ENCODE measurements at places on chromosomes 5 and 9.

DNA sequence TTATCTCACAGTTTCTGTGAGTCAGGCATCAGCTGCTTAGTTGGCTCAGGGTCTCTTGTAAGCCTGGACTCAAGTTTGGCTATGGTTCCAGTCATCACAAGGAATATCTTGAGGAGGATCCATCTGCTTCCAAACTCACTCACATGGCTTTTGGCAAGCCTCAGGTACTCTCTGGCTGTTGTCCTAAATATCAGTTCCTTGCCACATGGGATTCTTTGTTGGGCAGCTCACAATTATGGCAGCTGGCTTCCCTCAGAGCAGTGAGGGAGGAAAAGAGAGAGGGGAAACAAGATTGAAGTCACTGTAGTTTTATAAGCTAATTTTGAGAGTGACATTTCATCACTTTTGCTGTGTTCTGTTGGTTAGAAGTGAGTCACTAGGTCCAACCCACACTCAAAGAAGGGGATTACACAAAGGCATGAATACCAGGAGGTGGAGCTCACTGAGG, 144.5 kb downstream of the GCNT1 start:
- DNase-seq, result no peak

DNA sequence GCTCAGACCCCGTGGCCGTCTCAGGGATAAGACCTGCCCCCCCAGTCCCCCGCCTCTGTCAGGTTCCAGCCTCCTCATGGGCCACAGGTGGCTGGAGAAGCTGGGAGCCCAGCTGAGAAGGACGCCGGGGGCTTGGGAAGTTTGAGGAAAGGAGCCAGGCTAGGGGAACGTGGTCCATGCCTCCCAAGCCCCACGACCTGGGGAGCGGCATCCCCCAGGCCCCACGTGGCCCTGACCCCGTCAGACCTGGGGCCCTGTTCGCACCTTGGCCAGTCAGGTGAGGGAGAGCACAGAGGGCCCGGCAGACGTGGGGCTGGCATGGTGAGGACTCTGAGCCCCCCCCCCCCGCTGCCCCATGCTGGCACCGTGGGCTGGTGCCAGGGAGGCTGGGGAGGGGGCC, 3.7 kb downstream of the GPSM1 start:
- no peak for DNase-seq

DNA sequence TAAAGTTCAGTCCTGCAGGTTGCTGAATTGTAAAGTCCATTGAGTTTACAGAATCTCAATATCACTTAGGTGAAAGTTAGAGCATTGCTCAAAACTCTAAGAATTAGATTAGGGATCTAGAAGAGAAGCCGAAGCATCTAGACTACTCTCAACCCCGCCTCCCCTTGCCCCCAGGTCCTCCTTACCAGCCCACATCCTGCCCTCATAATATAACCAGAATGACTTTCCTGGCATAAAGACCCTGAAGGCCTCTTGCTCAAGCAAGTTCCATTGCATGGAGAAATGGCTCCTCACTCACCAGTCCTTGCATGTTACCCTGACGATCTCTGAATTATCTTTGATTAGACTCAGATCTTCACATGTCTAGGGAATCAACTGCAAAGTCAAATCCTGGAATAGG, 78.8 kb downstream of the SPATA31C2 start:
- DNase-seq, result no peak

GRCh38 chr9:117771136-117771535, 66.9 kb downstream of the TLR4 start:
- DNase-seq, result no peak

GRCh38 chr9:61673664-61674381, 484.0 kb downstream of the SPATA31A7 start:
- DNase-seq, result no peak
